ENCODE measurements at places on chromosomes 13 and 19.

GRCh38 chr13:63044589-63045313, 1629.1 kb upstream of the PCDH20 start:
- no peak for DNase-seq

GRCh38 chr19:55638864-55639359, 1.9 kb upstream of the ZNF580 start:
- DNase-seq, result no peak

GRCh38 chr13:90696656-90697055, 650.8 kb upstream of the MIR17HG start:
- DNase-seq, result no peak

GRCh38 chr19:38061294-38061693, 154.3 kb downstream of the SIPA1L3 start:
- no peak for DNase-seq

- DNase-seq, result no peak
Measured at GRCh38 chr19:53123400-53123799, 9.3 kb downstream of the ZNF415 start.

DNA sequence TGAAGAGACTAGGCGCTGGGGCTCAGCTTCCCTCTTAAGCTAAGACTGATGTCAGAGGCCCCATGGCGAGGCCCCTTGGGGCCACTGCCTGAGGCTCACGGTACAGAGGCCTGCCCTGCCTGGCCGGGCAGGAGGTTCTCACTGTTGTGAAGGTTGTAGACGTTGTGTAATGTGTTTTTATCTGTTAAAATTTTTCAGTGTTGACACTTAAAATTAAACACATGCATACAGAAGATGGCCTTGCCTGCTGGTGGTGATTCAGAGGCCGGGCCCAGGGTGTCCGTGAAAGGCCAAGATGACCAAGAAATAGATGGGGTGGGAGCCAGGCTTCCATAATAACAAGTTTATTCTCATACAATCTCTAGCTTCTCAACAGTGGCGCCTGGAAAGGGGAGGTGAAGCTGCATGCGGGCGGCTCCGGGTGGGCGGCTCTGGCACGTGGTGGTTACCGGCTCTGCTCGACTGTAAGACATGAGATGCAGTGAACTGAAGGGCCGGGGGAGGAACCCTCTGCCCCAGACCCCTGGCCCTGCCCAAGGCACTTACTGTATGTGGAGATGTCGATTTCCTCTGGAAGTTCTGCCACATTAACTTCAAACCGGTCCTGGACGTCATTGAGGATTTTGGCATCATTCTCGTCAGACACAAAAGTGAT, 10.5 kb downstream of the DDX39A start:
- no peak for DNase-seq

- no peak for DNase-seq
Measured at GRCh38 chr19:41599175-41599966, 23.4 kb downstream of the CEACAM21 start.

DNA sequence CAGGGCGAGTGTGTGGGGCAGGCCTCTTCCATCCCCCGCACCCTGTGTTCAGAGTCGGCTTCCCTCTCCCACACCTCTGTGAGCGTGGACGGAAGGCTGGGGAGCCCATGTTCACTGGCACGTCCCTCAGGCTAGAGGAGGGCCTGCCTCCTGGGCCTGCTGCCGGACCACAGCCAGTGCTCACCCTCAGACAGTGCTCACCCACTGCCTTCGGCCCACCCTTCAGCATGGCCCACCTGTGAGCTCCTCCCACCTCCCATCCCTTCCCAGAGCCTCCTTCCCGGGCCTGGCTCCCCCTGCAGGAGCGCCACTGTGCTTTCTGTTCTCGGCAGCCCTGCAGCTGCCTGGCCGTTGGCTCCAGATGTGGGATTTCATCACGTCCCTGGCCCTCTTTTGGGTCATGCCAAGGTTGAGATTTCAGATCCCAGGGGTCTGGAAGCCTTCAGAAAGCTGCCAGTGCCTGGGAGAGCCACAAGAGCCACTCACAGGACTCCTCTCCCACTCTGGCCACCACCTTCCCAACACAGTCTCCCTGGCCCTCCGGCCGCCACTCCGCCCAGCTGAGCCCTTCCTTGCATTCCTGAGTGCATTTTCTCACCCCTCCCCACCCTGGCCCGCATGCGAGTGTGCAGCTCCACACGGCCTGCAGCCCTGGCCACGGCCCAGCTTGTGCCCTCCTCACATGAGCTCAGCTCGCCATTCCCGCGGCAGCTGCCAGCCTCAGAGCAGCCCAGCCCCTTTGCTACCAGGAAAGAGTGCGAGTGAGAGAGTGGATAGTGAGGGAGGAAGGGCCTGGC, 25.3 kb downstream of the CAPN12 start:
- no peak for DNase-seq

GRCh38 chr13:33152389-33152788, 133.2 kb downstream of the STARD13 start:
- no peak for DNase-seq

DNA sequence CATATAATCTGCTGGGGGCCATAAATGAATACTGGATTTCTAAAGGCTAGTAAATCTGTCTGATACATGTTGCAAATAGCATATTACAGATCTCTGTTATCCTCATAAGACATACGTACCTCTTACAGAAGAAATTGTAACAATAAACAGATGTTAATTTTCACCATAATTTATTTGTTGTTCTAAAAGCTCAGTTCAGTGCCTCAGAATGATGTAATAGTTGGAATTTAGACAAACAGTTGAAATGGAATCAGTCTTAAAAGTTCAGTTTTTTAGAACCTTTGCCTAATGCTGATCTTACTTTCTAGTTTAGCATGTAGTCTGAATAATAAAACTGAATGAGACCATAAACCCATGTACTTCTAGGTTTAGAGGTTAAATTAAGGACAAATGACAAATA, 43.1 kb downstream of the B3GLCT start:
- DNase-seq, result no peak
